AML-193 (cell line): ENCODE measurements at places on chromosomes 5 and 9.

GRCh38 chr5:38515646-38516045 is 40.8 kb downstream of the LIFR start:
- no peak for DNase-seq

DNA sequence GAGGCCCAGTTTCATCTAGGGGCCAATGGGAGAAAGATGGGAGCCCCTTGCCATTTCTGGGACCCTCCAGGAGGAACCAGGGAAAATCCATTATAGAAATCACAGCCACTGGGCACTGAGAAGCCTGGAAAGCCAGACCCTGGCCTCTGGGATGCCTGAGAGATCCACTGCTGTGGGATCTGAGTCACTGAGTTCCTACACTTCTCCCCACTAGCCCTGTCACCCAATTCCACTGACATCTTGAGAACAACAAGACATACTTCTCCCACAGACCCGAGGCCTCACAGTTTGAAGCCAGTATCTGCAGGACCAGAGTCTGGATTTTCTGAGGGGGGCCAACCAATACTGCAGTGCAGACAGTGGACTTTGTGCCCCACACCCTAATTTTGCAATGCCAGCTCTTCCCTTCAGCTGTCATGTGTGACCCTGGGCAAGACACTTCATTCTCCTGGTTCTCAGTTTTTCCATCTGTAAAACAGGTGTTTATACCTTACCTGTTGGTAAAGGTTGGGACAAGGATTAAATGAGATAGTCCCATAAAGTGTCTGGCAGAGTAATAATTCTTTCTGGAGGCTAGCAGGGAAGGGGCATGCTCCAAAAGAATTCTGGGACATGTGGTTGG is 46.5 kb downstream of the CXXC5 start:
- DNase-seq, result no peak

GRCh38 chr9:85030316-85030715 is 360.8 kb downstream of the NTRK2 start:
- no peak for DNase-seq

GRCh38 chr9:127923046-127923445 is 6.2 kb upstream of the ST6GALNAC4 start:
- no peak for DNase-seq
